NCI-H1694 (cell line): ENCODE measurements at places on chromosomes 2 and 18.

DNA sequence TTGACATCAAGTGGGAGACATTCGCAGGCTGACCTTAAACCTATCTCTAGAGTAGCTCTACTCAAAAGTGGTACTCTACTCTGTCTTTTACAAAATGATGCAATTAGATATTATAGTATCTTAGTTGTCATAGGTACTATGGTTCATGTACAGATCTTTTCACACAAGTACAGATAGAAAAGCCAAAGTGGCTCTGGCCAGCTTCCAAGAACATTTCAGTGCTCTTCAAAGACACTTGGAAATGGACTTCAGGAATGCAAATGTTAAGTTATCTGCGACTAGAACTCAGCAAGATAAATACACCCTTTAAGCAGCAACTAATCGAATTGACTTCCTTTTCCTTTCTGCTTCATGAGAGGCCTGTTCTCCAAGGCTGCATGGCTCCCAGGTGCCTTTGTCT is 718.7 kb upstream of the FAM98A start:
- no peak for DNase-seq

DNA sequence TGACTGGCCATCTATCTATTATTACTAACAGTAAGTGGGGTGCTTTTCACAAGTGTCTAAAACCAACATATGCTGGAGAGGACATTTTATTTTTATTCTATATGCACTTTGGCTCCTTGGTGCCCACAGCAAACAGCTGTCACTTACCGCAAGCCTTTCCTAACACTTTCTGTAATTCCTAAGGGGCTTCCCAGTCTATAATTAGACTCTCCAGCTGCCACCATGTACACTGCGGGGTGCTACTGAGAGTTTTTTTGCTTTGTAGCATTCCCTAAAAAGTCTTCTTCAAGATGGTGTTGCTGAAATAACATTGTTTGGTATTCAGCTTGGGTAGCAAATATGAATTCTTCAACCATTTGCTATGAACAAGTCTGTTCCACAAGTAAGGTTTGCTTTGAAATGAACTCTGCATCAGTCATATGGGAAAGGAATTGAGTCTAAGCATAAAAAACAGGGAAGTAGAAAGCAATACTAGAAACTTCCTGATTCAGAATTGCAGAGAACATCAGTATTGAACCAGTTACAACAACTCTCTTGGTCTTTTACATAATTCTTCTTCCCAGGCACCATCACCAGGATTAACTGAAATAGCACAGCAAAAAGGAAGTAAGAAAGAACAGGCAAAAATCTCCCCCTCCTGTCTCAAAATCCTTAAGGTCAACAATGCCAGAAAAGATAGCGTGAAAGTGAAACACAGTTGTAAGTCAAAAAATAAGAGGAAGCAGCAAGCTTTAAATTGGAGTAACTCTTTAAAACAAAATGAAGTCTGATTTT is 28.6 kb downstream of the EPB41L3 start:
- DNase-seq: peak; percentile 68

- DNase-seq: no peak
Observed at GRCh38 chr2:68723181-68723580, 11.4 kb upstream of the ARHGAP25 start.

DNA sequence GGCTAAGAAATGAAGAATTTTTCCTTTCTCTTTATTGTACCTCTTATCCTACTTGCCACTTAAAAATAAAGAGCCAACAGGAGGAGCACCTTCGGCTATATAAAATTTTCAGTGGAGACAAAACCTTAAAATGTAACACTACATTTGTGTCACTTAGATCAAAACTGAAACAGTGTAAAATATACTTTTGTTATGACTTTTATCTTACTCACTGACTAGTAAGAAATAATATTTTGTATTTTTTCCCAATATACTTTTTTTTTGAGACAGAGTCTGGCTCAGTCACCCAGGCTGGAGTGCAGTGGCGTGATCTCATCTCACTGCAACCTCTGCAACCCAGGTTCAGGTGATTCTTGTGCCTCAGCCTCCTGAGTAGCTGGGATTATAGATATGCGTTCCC is 28.3 kb downstream of the KCNJ13 start:
- no peak for DNase-seq

- DNase-seq: no peak
Observed at GRCh38 chr2:162821176-162821575, 17.4 kb downstream of the KCNH7 start.

- DNase-seq: no peak
Observed at GRCh38 chr2:191297033-191297432, 51.8 kb downstream of the MYO1B start.

GRCh38 chr18:72427721-72428120 is 116.4 kb downstream of the CBLN2 start:
- DNase-seq: no peak

GRCh38 chr18:55511277-55511676 is 76.7 kb downstream of the TCF4 start:
- no peak for DNase-seq

GRCh38 chr2:147098940-147099339 is 745.9 kb upstream of the ACVR2A start:
- no peak for DNase-seq

- DNase-seq: no peak
Observed at GRCh38 chr18:13520306-13520705, 206.1 kb downstream of the FAM210A start.

GRCh38 chr2:218332920-218333645 is 23.6 kb upstream of the CATIP start:
- no peak for DNase-seq

- DNase-seq: no peak
Observed at GRCh38 chr2:235642446-235643098, 148.7 kb downstream of the AGAP1 start.

DNA sequence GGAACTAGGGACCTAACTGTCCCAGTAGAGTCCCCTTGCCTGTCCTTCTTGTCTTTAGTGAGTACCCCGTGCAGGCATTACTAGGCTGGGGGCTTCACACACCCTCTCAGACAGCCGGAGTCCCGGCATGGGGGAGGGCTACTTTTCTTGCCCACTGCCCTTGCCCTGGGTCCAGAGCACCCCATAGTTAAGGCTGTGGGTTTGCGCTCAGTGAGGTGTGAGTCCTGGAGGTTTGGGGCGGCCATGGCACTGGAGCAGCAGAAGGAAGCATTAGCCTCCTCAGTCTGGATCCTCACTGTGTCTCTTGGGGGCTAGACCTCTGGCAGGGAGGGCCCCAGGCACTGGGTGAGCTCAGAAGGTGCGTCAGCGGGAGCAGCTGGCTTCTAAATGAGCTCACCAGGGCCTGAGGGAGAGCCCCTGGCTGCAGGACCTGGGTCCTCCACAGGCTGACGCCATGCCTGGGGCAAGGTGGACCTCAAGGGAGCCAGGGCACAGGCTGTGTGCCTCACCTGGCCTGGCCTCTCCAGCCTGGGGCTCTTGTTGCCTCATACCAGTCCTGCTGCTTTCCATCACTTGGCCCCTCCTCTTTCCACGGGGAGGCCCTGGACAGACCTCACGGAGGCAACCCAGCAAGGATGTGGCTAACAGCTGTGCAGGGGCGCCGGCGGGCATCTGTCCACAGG is 27.4 kb downstream of the HS6ST1 start:
- DNase-seq: no peak

DNA sequence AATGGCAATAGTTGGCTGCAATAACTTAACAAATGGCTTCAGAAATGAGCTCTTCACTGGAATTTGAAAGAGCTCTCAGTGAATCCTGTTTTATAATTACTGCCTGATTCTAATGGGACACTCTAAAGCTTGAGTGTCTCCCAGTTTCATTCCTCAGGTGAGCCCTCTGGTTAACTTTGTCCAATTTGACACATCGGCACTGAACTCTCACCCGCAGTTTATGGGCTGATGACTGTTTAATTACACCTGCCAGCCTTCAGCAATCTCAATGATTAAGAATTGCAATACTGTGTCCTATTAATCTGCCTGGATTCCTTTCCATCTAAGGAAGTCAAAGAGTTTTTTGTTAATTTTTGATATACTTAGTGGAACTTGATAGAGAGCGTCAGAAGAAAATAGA is 110.7 kb upstream of the NABP1 start:
- DNase-seq: no peak

DNA sequence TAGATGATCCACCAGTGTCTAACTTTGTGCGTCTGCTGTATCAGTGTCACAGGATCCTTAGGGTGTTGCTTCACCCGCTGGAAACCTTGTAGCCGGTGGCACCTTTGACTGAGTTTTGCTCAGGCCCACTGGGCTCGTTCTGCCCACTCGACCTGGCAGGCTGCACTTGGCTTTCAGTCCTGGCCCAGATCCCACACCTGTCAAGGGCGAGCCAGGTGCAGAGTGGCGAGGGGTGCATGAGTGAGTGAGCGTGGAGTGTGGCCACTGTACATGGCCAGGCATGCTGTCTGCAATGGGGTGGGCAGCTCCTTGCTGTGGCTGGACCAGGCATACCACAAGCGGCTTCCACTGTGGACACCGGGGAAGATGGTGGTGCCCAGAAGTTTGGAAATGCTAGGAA is 179.0 kb downstream of the FAM210A start:
- DNase-seq: no peak

DNA sequence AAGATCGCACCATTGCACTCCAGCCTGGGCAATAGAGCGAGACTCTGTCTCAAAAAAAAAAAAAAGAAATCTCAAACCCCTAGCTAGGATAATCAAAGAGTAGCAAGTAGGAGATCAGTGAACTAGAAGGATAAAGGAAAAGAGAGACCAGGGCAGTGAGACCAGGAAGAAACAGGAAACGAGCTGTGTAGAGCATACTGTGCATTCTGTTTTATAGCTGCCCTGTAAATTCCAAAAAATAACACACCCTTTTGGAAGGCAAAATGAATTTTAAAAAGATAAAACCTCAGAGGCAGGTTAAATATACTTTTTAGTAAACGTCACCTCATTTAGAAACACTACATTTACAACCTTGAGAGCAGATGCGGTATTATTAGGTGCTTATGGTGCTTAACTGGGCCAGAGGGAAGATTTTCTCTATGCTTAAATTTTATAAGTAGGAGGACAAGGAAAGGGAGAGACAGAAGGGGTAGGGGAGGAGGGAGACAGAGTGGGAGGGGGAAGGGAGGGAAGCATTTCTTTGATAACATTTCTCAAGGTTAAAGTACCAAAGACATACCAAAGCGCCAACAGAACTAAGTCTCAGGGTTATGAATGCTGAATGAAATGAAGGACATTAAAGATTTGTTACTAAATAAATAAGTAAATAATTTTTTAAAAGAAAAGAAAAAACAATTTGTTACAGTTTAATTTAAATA is 30.1 kb downstream of the FEZ2 start:
- no peak for DNase-seq

GRCh38 chr2:71261534-71261933 is 34.6 kb upstream of the PAIP2B start:
- DNase-seq: no peak

DNA sequence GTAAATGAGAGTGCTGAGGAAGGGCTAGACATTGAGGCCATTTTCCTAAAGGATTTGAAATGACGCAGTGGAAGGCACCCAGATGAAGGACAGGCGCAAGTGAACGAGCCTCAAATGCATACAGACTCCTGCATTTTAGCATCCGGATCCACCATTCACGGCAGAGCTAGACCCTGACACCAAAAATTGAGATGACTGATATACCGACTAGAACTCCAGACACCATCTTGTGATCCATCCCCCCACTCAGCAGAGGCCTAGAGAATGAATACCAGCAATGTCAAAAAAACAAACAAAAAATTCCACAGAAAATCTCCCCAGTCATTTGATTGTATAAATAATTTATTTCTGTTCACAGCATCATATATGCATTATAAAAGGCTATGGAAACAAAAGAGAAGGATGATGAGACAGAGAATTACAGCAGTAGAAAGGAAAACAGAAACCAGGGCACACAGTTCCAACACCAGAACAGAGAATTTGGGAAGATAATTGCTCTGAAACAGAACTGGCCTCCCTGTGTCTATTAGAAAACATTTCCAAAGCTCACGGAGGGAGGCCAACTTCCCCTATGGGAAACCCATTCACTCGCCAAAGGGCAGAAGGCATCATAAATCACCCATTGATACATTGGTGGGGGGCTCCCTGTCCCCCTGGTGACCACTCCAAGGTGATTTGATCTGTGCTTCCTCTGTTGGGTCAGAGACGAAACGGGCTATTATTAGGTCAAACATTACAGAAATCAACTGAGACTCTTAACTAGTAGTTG is 4.0 kb downstream of the ARL4C start:
- no peak for DNase-seq

- no peak for DNase-seq
Observed at GRCh38 chr2:198710562-198710961, 747.2 kb downstream of the SATB2 start.

DNA sequence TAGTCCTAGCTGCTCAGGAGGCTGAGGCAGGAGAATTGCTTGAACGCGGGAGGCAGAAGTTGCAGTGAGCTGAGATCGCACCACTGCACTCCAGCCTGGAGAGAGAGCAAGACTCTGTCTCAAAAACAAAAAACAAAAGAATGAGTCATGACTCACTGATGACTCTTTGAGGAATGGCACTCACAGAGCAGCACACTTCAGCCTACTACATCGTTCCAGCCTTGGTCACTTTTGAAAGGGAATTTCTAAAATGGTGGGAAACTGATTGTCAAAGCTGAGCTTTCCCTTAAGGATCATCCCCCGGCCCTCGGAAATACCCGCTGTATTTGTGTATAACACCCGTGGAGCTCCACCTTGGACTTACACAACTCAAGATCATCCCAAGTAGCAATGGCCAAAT is 217.3 kb upstream of the HS6ST1 start:
- DNase-seq: no peak

DNA sequence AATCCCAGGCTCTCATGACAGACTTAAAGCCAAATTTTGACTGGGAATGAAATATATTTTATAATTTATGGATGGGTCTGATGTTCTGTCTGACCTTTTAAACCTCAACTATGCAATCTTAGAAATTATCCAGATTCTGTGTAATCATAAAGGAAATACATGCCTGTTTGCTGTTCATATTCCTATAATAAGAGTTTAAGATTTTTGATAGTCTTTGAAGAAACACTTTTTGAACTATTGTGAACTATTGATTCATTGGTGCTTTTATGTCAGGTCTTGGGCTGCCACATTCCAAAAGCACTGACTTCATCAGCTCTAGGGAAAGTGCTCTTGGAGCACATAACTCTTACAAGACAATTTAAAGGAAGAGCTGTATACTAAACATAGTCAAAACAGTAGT is 64.2 kb downstream of the CCDC150 start:
- no peak for DNase-seq

DNA sequence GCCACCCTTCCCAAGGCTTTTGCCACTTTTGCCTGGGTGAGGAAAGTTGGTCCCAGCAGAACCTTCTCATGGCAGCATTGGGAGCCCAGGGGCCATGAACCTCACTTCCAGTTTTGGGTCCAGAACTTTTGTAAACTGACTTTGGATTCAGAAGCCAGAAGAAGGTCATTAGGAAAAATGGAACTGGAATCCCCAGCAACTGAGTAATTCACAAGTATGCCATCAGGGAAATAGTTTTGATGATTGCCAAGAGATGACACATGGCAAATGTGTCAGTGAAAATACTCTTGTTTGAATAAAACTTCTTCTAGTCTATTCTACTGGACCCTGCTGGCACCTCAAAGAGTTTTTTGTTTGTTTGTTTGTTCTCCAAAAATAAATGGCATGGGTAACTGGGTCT is 203.7 kb downstream of the SETBP1 start:
- no peak for DNase-seq

GRCh38 chr2:206520450-206520849 is 77.1 kb downstream of the ADAM23 start:
- no peak for DNase-seq
